ENCODE measurements at places on chromosomes 2 and 18.

- no peak for DNase-seq
These were observed 65.8 kb downstream of the ETAA1 start for GRCh38 chr2:67462738-67463496.

GRCh38 chr2:43152741-43153647, 73.4 kb downstream of the ZFP36L2 start:
- no peak for DNase-seq

GRCh38 chr2:105744909-105745853, at the start of gene NCK2:
NCK2 (plus strand) TSS chr2:105744912; CDS start chr2:105855064, 110,152 bp downstream.
- no peak for DNase-seq

DNA sequence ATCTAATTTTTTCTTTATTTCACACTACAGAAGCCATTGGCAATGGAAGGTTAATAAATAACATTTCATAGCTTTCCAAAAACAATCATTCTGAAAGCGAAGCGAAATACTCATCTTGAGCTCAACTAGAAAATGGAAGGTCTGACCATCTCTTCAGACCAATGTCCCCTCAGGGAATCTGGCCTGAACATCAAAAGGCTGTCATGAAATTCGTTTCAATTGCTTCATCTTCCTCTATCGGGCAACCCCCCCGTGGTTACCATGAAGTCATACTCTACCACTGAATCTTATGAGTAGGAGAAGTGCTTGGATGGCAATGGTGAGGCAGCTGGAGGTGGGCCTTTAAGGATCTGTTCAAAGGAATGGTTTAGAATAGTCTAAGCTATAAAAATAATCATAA, 22.9 kb upstream of the CYTIP start:
- DNase-seq: no peak

GRCh38 chr2:6877402-6878304, at the start of gene RSAD2:
RSAD2 (plus strand) TSS chr2:6877777; CDS start chr2:6877801, 24 bp downstream.
- peak; percentile 46 for DNase-seq

GRCh38 chr2:98530114-98530513, 78.2 kb downstream of the COA5 start:
- DNase-seq: no peak

DNA sequence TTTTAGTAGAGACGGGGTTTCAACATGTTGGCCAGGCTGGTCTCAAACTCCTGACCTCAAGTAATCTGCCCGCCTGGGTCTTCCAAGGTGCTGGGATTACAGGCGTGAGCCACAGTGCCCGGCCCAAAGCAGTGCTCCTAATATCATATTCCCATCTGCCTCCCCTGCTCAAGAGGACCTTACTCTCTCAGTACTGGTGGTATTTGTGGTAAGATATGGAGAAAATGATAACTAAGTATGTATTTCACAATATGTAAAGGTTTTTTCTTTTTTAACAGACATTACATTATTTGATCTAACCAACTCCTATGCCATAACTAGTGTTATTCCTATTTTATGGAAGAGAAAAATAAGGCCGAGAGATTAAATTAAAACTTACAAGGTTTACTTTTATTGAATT, 201.0 kb downstream of the CAMKMT start:
- DNase-seq: no peak

DNA sequence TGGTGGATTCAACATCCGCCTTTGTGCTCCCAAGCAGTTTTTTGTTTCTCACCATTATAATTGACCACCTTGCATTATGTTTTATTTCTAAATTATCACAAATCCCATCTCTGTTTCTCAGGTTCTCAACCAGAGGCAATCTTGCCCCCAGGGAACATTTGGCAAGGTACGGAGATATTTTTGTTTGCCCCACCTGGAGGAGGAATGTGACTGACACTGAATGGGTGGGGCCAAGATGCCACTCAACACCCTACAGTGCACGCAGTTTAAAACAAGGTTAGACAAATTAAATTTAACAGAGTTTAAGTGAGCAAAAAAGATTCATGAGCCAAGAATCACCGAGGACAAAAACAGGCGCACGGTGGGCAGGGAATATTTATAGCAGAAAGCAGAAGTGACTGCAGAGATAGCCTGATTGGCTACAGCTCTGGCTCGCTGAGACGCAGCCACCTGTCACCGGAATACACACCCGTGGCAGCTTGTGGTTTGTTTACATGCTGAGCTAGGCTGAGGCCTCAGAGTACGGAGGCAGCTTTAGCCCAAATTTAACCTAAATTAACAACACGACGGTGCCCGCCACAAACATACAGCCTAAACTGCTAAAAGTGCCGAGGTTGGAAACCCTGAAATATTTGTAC, 150.0 kb upstream of the ALKAL2 start:
- peak; percentile 25 for DNase-seq

GRCh38 chr2:217749008-217749407, 253.8 kb downstream of the TNS1 start:
- DNase-seq: no peak

DNA sequence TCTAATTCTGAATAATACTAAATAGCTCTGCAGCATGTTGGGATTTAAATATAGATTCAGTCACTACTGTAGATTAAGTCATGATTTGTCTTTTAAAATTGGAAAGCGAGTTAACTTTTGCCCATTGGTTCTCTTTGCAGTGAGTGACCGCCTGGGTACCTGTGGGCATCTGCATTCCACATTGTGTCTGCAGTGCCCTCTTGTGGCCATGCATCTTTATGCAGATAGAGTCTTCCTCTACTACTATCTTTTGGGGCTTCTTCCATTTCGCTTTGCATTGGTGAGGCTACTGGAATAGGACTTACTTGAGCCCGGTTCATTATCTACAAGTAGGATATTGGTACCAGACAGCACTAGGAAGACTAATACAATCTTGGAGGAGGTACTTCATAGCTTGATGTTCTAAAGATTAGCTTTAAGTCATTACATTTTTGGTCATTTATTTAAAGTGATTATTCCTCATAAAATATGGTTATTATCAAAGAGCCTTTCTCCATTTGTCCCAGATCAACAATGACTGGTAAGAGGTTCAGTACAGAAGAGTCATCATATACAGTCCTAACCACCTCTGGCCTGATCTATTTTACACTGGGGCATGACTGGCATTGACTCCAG, 203.0 kb downstream of the SOCS6 start:
- peak; percentile 2 for DNase-seq

DNA sequence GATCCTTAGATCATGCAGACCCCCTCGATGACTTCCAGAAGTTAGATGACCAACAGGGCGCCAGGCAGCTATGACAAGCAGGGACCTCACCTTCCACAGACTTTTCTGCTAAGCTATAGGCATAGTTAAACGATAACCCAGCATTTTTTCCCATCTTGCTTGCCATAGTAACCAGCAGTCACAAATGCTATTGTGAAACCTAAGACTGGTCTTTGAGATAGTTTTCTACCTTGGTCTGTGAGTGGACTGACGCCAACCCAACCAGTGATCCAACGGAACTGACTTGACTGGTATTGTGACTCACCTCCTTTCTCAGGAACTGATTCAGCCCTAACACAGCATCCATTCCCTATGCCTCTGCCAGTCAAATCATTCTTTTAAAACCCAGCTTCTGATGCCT, 361.2 kb downstream of the LRRTM4 start:
- no peak for DNase-seq

GRCh38 chr18:36531636-36532035, 234.1 kb downstream of the FHOD3 start:
- DNase-seq: no peak
